HS-27A (cell line): ENCODE measurements at places on chromosomes 6 and 20.

GRCh38 chr6:1713016-1713600 lies 103.4 kb downstream of the FOXC1 start:
- DNase-seq = no peak

GRCh38 chr6:34810936-34811632 lies 19.2 kb downstream of the BLTP3A start:
- DNase-seq = no peak

- DNase-seq = no peak
These were observed 258.3 kb upstream of the MOCS1 start for GRCh38 chr6:40192516-40192915.

DNA sequence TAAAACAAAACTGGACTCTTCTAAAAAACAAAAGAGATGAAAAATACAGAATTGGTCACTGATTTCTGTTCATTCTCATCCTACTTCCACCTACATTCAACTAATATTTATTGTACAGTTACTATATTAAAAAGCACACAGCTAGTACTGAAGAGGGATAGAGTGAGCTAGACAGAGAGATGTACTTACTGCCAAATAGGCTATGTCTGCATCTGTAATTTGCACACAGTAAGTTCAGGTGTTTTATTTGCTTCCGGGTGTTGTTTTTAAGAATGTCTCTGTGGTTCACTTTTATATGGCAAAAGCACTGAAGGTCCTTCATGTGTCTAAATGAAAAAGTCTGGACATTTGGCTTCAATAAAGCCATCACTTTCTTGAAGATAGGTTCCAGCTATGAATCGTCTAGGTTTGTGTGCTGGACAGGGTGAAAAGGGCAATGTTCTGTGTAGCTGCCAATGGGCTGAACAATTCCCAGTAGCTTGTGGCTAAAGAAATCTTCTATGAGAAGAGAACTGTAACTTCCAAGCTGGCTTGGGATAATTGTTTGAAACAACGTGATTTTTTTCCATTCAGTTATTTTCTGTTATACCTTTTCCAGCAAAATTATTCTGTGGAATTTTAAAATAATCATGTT lies 47.3 kb downstream of the EPB41L2 start:
- no peak for DNase-seq

GRCh38 chr6:2783188-2783963 lies 18.2 kb downstream of the WRNIP1 start:
- no peak for DNase-seq

GRCh38 chr6:97456070-97456469 lies 173.1 kb upstream of the MMS22L start:
- DNase-seq = no peak

DNA sequence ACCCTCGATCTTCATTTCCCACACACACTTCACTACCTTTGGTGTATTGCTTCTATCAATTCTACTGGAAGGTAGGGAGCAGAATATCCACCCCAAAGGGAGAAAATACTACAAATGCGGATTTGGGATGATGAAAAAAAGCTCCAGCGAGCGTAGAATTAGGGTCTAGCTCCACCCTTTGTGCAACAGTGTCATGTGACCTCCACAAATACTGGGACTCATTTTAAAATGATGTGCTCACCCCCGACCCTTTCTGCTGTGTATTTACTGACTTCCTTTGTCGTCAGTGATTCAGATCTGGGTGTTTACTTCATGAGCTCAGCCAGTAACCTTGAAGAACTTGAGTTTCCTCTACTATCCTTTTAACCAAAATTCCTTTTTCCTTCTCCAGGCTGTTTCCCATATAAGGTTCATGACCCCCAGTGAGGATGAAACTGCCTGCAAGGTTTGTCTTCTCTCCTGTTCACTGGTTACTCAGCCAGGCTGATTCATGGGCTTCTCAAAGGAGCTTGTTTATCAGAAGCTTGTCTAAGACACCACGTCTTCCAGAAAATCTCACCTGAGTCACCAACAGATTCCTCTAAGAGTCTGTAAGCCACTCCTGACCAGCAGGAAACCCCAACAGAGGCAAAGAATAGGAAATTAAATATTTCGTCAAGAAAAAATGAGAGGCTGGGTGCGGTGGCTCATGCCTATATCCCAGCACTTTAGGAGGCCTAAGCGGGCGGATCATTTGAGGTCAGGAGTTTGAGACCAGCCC lies 39.6 kb upstream of the PAX1 start:
- DNase-seq = no peak
